ENCODE measurements at places on chromosomes 5 and 9.

GRCh38 chr9:111158363-111158762, 120.1 kb upstream of the LPAR1 start:
- DNase-seq: no peak

DNA sequence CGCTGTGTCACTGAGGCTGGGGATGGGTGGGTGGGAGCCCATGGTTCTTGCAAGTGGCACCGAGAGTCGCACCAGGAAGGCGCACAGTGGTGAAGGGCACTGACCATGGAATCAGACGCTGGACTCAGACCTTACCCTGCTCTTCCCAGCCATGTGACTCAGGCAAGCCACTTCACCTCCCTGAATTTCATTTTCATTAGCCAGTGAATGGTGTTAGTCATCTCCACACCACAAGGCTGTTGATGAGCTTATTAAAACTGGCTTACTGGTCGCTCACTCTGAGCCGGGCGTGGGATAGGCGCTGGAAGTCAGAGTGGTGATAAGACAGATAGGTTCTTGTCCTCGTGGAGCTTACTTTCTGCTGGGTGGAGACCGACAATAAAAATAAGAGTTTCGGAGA, 25.1 kb downstream of the FGF18 start:
- no peak for DNase-seq

GRCh38 chr5:172315587-172316493, 32.3 kb upstream of the UBTD2 start:
- DNase-seq: no peak

GRCh38 chr5:112616812-112617547, 120.7 kb upstream of the APC start:
- no peak for DNase-seq
